Head of caudate nucleus (tissue), 42 donors: ENCODE measurements at places on chromosomes 13 and 19.

GRCh38 chr13:98986226-98986846 lies 8.5 kb upstream of the DOCK9 start:
- DNase-seq, result no peak

- no peak for DNase-seq
Observed at GRCh38 chr13:44519642-44520041, 56.5 kb downstream of the TSC22D1 start.

DNA sequence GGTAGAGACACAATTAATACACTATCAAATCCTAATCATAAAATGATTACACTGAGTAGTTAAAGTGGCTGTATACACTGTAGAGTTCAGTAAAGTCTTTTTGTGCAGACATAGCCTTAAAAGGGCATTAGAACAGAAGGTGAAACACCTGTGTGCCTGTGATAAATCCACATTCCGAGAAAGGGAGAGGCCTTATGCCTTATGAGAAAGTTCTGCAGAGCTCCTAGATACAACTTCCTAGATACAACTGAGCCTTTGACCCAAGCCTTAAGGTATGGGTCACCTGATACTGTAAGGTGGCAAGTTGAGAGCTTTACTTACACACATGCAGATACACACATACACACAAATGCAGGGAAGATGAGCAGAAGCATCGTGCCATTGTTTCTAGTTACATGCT lies 6.3 kb downstream of the SERP2 start:
- no peak for DNase-seq

GRCh38 chr19:2487842-2488241 lies 11.9 kb downstream of the GADD45B start:
- no peak for DNase-seq

GRCh38 chr13:100304229-100304628 lies 215.3 kb downstream of the PCCA start:
- no peak for DNase-seq

GRCh38 chr19:51820011-51820410 lies 25.1 kb downstream of the FPR3 start:
- DNase-seq, result no peak

GRCh38 chr13:28575200-28575599 lies 80.3 kb upstream of the FLT1 start:
- no peak for DNase-seq
